ENCODE measurements at places on chromosomes 16 and 17.

GRCh38 chr17:17297217-17297616 is 6.0 kb upstream of the NT5M start:
- no peak for DNase-seq

DNA sequence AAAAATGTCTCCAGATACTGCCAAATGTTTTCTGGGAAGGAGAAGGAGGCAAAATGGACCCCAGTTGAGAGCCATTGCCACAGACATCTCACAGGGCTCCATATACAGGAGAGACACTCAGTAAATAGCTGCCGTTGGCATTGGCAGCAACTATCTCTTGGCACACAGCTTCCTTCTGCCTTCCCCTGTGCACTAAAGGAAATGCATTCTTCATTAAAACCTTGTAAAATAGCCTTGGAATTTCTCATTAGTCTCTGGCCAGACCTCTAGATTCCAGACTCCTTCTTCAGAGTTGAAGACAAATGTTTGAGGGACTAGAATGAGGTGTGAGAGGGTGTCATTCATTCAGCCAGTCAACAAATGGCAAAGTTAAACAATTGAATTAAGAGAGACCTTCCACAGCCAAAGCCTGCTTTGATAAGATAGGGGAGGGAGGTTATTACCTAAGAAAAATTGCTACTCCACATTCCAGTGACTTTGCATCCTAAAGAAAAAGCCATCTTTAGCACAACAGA is 223.9 kb upstream of the HS3ST3A1 start:
- DNase-seq, result no peak

GRCh38 chr16:78444-79150 is 572 bp downstream of the MPG start:
- no peak for DNase-seq

GRCh38 chr16:2070576-2071453 is 23.0 kb downstream of the TSC2 start:
- no peak for DNase-seq

DNA sequence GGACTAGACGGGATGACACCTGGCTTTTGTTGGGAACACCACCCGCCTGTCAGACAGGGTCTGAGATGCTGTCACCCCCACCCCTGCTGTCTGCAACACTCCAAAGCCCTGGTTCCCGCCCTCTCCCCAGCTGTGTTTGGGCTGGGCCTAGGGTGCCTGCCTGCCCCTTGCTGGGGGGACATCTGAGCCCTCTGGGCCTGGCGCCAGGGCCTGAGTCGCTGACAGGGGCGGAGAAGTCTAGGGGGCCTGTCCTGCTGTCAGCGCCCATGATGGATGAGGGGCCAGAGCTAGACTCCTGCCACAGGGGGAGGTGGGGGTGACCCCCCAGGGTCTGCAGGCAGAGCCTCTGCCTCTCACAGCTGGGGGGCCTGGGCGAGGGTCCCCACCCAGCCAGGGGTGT is 7.6 kb upstream of the PKMYT1 start:
- no peak for DNase-seq

DNA sequence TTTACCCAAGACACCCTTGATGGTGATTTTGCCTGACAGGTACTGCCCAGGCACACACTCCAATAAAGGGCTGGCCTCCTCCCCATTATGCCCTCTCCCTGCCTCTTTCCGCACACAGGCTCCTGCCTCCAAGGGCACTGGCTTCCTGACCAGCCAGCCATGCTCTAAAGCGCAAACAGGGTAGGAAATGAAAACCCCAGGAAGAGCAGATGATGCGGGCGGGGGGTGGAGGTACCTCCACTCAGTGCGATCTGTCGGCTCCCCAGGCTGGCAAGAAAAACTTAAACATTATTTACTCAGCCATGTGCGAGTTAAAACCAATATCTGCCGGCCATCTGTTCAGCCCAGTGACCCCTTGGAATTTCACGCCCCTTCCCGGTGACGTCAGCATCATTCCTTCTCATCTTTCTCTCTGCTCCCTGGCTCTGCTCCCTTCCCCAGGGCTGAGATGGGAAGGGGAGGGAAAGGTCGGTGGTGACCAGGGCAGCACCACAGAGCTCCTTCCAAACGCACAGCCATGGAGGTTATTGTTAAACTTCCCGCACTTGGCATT is 262.5 kb downstream of the CBLN1 start:
- no peak for DNase-seq

DNA sequence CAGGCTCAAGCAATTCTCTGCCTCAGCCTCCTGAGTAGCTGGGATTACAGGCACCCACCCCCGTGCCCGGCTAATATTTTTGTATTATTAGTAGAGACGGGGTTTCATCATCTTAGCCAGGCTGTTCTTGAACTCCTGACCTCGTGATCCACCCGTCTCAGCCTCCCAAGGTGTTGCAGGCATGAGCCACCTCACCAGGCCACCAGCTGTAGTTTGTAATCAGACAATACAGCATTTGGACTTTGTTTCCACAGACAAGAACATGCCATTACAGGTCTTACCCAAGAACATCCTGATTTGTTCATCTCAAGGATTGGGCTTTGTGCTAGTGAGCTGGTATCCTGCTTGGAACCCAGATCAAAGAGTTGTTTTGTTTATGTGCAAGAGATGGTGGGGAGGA is 30.1 kb downstream of the C17orf100 start:
- DNase-seq, result no peak

GRCh38 chr16:20336955-20337354 is 9.6 kb upstream of the GP2 start:
- DNase-seq, result no peak

GRCh38 chr16:50525716-50526115 is 22.5 kb upstream of the NKD1 start:
- DNase-seq, result no peak
